ENCODE measurements at places on chromosomes 5 and 9.

GRCh38 chr5:96447949-96448348, 14.9 kb upstream of the PCSK1 start:
- DNase-seq, result no peak

DNA sequence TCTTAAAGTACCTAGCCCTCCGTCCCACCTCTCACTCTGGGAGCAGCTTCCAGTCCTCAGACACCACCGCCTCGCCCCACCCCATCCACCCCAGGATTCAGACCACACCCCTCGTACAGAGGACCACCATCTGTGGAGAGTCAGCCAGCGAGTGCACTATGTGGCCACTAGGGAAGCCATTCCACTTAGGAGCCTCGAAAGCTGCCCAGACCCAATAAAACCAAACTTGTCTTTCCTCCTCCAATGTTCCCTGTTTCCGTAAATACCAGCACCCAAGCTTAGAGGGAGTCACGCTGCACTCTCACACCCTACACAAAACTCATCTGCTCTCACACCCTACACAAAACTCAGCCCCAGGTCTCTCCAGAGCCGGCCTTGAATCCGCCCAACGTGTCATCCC, 1.9 kb downstream of the GCNT4 start:
- DNase-seq, result no peak

- no peak for DNase-seq
These were observed 28.3 kb downstream of the ARHGEF28 start for GRCh38 chr5:73654171-73654811.

GRCh38 chr9:111719541-111719940, 58.1 kb downstream of the GNG10 start:
- DNase-seq, result no peak

DNA sequence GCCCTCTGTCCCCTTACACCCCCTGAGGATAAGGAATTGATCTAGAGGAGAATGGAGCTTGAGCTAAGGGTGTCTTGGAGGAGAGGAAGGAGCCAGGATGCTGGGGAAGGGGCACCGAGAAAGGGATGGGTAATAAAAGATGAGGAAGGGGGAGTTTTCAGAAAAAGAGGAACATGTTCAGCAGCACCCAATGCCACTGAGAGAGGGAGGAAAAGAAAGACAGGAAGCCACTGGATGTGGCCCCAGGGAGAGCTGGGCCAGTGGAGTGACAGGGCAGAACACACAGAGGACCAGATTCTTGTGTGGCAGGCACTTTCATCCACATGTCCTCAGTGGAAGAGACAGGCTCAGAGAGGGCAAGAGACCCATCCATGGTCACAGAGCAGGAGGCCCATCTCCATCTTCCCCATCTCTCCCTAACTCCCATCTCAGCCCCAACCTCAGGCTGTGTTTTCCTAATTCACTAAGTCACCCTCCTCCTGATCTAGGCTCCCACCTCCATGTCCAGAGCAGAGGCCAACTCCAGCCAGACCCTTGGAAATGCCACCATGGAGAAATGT, 7.2 kb downstream of the PFN3 start:
- no peak for DNase-seq

- no peak for DNase-seq
These were observed 499.8 kb downstream of the BNC2 start for GRCh38 chr9:16370647-16371046.

- DNase-seq, result no peak
These were observed 198.6 kb downstream of the GADD45G start for GRCh38 chr9:89803403-89803802.

DNA sequence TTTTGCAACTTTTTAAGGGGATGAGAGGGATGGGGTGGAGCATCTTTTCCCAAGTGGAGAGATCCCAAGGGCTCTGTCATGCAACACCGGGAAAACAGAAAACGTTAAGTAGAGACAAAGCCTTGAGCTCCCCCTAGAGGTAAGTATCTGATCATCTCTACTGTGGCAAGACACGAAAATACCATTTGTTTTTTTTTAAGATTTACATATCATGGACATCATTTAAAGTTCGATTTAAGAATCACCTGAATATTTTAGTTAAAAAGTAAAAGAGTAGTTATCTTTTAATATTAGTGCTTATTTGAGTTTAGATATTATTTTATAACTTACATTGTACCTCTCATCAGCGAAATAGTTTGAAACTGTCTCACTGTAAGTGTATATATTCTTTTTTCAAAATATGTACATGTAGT, 200.4 kb downstream of the LRRC70 start:
- peak; percentile 42 for DNase-seq

DNA sequence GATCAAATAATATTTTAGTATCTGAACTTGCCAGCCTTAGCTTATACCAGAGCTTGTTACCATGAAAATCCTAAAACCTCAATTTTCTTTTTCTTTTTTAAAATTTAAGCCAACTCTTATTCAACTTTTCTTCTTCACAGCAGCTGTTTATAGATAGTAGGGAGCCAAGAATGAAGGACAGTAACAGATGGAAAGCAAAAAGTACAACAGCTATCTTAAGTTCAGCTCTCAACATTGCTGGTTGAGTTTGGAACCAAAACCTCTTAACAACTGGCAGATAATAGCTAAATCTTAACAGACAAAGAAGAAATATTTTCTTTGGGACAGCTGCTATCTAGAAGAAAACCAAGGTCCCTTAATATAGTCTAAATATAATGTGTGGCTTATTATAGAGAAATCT, 74.7 kb downstream of the PJA2 start:
- no peak for DNase-seq

DNA sequence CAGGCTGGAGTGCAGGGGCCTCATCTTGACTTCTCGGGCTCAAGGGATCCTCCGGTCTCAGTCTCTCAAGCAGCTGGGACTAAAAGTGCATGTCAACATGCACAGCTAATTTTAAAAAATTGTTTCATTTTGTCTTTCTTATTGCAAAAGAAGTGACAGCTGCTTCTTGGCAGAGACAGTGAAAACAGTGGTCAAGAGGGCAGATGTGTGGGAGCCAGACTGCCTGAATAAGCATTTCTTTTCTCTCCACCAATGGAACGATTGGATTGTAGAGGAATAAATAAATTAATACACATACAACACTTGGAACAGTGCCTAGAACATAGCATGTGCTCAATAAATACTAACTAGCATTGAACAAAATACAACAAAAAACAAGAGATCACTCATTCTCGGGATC, 27.4 kb upstream of the KIF4B start:
- no peak for DNase-seq

DNA sequence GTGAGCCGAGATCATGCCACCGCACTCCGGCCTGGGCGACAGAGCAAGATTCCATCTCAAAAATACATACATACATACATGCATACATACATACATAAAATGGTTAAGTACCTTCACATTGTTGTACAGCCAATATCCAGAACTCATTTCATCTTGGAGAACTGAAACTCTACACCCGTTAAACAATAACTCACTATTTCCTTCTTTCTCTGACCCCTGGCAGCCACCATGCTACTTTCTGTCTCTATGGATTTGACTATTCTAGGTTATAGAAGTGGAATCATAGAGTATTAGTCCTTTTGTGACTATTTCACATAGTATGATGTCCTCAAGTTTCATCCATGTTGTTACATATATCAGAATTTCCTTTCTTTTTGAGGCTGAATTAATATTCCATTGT, 9.6 kb upstream of the KIF27 start:
- no peak for DNase-seq

DNA sequence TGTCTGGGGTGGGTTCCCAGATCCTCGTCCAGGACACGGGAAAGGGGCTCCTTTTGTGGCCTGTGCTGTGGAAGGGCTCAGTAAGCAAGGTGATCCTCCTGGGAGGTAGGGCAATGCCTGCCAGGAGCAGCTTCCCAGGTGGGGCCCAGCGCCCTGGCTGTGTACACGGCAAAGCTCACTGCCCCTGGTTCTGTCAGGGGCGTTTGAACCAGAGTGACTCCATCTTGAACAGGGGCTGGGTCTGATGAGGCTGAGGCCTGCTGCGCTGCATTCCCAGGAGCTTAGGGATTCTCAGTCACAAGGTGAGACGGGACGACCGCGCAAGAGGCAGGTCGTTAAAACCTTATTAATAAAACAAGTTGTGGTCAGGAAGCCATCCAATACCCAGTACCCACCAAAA, 19.9 kb upstream of the SLC12A7 start:
- no peak for DNase-seq

GRCh38 chr5:178211095-178212048, 7.0 kb downstream of the HNRNPAB start:
- DNase-seq, result no peak

GRCh38 chr9:131045300-131046092, 36.5 kb downstream of the LAMC3 start:
- no peak for DNase-seq

GRCh38 chr5:141392429-141393198, at the start of gene PCDHGA8:
Gene PCDHGA8 (plus strand): TSS chr5:141392633. CDS start chr5:141392814, 181 bp downstream.
- DNase-seq, result no peak

- no peak for DNase-seq
These were observed 19.2 kb upstream of the NDST1 start for GRCh38 chr5:150488519-150489359.

GRCh38 chr9:136120438-136120844, 1.8 kb upstream of the TMEM250 start:
- no peak for DNase-seq

GRCh38 chr5:38245307-38245706, 13.1 kb upstream of the EGFLAM start:
- no peak for DNase-seq

GRCh38 chr9:36137392-36138004, 965 bp downstream of the GLIPR2 start:
- no peak for DNase-seq

DNA sequence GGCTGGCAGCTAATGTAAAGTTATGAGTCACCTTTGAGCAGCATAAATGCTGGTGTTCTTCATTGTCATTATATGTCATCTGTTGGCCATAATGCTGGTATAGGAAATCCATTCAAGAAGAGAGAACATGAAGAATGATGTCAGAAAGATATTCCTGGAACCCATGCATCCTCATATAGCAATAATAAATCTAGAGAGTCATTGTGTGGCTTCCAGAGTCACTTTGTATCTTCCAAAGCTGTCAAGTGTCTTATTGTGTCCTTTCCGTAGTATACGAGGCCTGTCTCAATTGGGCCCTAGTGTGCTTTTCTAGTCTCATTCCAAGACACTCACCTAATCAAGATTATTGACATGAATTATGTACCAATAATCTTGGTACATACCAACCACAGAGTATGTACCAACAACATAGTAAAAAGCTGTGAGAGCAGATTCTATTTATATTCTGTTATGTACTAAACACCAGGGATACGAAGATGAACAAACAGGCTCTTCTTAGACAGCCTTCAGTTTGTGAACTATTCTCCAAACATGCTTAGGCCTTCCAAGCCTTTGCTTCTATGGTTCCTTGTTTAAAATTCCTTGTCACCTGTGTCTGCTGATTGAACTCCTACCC, 110.1 kb downstream of the ERCC6L2 start:
- no peak for DNase-seq
